Cardiac septum (tissue), 1 donor: ENCODE measurements at places on chromosomes 1 and 21. TPM values are rescaled to one million over a fixed set of nuclear protein-coding genes. Genes with fewer than 3 reads are reported as not detected.

GRCh38 chr1:4847711-4848110 is 193.3 kb downstream of the AJAP1 start:
- DNase-seq = no peak

DNA sequence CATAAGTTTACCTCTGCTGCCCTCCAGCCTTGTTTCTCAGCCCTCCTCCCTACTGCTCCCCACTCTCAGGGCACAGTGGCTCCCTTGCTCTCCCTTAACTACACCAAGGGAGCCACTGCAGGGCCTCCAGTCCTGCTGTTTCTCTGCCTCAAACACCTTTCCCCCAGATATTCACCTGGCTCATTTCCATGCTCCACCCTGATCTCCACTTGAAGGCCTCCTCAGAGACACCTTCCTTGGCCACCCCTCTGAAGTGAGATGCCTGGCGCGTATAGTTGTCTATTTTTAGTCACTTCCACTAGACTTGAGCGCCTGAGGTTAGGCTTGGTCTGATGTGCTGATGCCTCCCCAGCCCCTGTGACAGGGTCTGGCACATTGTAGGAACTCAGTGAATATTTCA is 34.9 kb downstream of the SEC16B start:
- no peak for DNase-seq

DNA sequence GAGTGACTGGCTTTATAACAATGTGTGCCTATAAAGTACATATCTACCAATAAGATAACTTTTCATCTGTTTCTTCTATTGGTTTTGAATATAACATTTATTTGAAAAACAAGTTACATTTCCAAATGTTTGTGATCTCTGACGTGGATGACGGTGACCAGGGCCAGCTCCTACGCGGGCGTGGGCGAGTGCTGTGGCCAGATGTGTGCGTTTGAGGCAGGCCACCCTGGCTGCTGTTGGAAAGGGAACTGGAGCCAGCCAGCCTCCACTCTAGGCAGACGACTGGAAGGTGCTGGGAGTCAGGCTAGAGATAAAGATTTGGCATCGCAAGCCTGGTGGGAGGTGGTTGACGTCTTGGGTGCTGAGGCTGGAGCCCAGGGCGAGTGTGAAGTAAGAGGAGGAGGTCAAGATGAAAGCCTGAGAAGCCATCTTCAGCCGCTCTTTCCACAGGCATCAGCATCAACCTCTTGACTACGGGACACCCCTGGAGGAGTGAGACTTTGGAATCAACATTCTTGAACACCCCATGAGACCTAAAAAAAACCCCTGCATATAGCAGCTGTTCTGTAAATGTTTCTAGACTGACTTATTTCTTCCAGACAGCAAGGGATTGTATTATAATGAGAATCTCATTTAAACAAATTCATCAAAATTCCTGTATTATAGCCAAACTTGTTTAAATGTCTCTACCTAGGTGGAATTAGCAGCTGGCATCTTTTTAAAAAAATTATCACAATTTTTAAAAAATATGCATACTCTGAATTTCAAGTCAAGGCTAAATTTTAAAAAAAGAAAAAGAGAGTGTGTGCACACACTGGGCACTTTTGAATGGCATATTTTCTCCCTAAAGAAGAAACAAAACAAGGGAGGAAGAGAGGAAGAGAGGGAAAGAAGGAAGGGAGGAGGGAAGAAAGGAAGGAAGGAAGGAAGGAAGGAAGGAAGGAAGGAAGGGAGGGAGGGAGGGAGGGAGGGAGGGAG is 112.5 kb upstream of the SLC44A3 start:
- no peak for DNase-seq

- DNase-seq = no peak
These were observed 17.5 kb downstream of the B3GALT5 start for GRCh38 chr21:39630191-39630591.

DNA sequence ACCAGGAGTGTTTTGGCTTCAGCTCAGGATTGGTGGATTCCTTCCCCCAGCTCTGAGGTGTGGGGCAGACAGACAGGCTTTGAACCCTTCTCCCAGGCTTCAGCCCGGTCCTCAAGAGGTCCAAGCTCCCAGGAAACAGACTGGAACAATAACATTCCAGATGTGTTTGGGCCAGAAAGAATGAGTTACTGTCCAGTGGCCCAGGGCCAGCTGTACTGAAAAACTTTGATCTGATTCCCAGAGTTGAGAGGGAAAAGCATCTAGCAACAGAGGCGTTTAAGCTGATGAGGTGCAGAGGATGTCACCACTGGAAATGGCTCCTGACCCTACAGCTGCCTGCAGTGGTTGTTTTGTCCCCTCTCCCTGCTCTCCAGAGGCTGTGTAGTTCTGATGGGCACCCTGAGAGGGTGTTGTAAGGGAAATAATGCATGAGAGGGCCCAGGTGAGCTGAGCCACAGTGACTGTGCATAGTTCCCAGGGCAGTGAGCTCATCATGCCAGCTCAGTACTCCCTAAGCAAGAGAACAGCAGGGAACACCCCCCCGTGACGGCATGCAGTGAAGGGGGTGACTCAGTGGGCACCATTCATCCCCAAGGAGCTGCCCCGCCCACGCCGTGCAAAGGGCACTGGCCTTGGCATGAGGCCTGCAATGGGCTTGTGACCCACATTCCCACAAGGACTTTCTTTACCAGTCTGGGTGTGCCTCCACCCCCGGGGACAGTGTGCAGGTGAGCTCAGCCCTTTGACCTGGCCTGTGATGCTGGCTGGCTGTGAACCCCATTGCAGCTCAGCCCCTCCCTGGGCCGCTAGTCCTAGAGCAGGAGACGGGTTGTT is 13.8 kb upstream of the SFN start:
- no peak for DNase-seq

GRCh38 chr21:45713613-45714012 is 70.1 kb downstream of the PCBP3 start:
- DNase-seq = no peak

Gene NBPF8
- 3.2 TPM for total RNA-seq

- DNase-seq = no peak
These were observed 121.3 kb upstream of the GADD45A start for GRCh38 chr1:67563684-67564083.

- no peak for DNase-seq
These were observed 10.9 kb upstream of the AGPAT3 start for GRCh38 chr21:43853851-43854772.

- no peak for DNase-seq
These were observed 1019.2 kb downstream of the TTLL7 start for GRCh38 chr1:82979593-82980236.

DNA sequence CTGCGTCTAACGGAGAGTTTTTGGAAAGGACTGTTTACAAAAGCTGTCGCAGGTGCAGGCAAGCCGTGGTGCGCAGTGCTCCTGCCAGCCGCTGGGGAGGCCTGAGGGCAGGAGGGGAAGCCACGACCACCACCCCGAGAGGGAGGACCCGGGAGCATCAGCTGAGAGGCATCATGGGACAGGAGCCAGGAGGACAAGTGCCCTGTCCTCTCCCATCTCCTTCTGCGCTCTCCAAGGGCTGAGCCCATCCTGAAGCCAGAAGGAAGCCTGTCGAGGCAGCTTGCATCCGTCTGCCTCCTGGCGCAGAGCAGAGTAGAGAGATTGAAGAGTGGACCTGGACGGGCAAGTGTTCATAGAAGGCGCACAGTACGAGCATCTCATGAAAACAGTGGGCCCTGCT is 310.9 kb downstream of the KIF26B start:
- DNase-seq = no peak

- DNase-seq = no peak
These were observed 186.9 kb upstream of the LYPLAL1 start for GRCh38 chr1:218986816-218987215.

DNA sequence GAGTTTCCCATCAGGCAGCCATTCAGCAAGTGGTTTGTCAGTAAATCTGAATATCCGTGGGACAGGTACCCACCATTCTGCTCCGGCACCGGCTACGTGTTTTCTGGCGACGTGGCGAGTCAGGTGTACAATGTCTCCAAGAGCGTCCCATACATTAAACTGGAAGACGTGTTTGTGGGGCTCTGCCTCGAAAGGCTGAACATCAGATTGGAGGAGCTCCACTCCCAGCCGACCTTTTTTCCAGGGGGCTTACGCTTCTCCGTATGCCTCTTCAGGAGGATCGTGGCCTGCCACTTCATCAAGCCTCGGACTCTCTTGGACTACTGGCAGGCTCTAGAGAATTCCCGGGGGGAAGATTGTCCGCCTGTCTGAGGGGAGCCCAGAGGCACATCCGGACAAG is 48.4 kb downstream of the B3GALT5 start:
- DNase-seq = no peak

Gene FAM72C
- not detected for total RNA-seq

DNA sequence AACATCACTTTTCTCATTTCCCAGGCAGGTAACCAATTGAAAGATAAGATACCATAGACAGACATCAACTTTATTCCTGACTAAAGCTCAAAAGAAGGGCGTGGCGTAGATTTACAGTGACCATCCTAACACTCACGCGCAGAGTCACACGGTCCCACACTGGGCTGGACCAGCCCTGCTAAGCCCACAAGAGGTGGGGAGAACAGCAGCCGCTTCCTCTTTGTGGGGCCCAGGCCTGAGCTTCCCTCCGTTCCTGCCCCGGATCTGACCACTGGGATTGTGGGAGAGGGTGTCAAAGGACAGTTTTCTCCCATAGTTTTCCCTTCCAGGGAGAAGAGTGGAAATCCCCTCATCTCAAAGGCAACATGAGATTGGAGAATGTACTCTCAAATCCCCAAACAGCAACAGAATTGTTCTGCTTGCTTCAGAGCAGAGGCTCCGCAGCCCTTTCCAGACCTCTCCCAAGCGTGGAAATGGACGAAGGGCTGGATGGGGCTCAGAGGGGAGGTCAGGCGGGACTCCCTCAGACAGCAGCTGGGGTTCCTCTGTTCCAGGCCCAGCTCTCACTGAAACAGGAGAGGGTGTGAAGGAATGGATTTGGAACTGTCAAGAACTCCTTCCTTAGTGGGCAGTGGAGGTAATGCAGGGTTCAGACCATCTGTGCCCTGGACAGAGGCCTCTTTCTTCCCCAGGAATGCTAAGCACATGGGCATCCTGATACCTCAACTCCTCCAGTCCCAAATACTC is 33.7 kb downstream of the L1TD1 start:
- DNase-seq = peak; percentile 50

GRCh38 chr1:31381394-31382294 is 8.8 kb upstream of the FABP3 start:
- DNase-seq = no peak

DNA sequence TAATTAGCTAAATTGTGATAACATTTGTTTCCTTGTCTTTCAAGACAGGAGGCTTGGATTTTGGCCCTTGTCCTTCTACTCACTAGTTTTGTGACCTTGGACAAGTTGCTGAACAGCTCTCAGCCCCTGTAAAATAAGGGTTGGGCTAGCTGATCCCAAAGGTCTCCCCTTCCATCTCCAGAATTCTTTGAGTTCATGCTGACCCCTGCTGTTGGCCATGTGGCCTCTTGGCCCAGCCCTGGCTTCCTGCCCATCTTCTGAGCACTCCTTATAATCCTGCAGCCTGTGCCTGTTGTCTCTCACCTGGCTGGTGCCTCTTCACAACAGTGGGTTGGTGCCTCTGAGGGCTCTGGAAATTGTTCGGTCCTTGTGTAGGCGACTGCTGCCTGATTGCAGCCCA is 10.1 kb downstream of the PTGFRN start:
- no peak for DNase-seq

DNA sequence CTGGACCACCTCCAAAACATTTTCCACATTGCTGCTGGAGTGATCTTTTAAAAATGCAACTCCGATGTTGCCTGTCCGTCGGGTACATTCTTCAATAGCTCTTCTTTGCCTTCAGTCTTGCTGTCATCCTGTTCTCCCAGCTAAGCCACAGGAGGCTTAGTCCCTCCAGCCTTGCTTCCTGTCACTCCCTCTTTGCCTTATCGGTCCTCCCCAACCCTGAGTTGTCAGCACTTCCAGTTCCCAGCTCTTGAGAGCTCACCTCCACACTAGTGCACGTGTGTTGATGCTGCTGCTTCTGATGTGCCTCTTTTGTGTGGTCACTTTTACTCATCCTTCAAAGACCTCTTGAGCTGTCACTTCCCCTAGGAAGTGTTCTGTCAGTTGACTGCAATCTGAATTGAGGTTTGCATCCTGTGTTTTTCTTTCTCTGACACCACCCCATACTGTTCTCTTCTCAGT is 15.3 kb downstream of the UCK2 start:
- DNase-seq = no peak

DNA sequence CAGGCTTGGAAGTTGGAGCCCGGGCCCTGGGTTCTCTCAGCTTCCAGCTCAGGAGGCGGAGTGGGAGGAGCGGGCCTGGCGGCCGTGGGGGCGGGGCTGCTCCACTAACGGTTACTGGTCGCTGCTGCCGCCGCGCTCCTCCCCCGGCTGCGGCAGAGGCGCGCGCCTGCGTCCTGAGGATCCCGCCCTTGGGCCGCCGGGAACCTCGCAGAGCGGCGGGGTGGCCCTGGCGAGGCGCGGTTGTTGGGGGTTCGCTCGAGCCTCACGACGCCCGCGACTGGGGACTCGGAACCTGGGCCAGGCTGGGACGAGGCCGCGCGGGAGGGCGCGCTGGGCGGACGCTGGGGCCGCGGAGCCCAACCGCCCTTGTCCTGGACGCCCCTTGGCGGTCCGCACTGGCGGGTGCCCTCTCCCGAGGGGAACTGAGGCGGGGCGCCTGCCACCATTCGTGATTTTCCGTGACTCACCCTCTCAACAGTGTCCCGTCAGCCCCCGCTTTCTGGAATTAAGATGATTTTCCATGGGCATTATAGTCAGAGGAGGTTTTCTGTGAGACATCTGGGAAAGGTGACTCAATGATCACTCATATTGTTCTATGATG is 34.1 kb downstream of the OR2G3 start:
- DNase-seq = peak; percentile 86

- DNase-seq = no peak
These were observed 253.1 kb upstream of the ADGRL4 start for GRCh38 chr1:79259390-79260336.

DNA sequence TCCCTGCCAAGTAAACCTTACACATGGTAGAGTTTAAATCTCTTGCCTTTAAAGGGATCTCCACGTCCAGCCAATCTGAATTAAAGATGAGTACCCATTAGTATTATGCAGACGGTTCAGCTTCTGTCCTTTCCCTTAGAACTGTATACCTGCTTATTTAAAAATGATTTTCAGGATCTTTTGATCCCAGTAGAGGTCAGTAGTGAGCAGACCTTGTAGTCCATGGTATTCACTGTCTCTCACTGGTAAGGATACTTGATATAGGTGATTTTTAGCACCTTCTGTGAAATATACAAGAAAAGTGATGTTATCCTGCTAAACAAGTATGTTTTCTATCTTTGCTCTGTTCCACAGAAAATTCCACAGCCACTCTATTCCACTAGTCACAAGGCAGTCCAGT is 1211.6 kb upstream of the ADGRL4 start:
- no peak for DNase-seq

Gene ADCY10
- total RNA-seq = 0.97 TPM

DNA sequence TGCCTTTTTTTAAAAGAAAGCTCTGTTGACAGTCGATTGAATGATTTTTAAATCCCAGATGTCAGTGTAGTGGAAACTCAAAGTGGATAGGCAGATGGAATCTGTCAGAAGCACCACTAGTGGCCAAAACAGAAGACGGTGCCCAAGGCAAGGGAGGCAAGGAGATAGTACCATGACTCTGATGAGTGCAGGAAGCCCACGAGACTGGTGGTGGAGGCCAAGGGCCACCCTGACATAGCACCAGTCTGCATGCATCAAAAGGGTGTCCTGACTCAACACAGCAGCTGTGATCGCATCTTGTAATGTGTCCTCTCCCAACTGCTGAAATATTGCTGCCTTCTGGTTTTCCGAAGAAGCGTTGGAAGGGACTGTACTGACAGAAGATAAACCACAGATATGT is 124.1 kb upstream of the PAPPA2 start:
- DNase-seq = no peak

Gene C1orf116
- total RNA-seq = 0.70 TPM

Gene BSND
- total RNA-seq = not detected

- no peak for DNase-seq
These were observed 1.6 kb downstream of the RAB4A start for GRCh38 chr1:229272164-229273158.

- DNase-seq = no peak
These were observed 406.5 kb downstream of the DUSP10 start for GRCh38 chr1:221335161-221336101.
